A673 (cell line): ENCODE measurements at places on chromosomes 12 and 14. TPM values are rescaled to one million over a fixed set of nuclear protein-coding genes. Genes with fewer than 3 reads are reported as not detected.

GRCh38 chr12:89390802-89391673 is 38.7 kb upstream of the DUSP6 start:
- no peak for DNase-seq

- no peak for DNase-seq
Measured at GRCh38 chr14:61140872-61141271, 140.3 kb downstream of the TMEM30B start.

- DNase-seq, result no peak
Measured at GRCh38 chr12:131134523-131135310, 181.0 kb downstream of the ADGRD1 start.

DNA sequence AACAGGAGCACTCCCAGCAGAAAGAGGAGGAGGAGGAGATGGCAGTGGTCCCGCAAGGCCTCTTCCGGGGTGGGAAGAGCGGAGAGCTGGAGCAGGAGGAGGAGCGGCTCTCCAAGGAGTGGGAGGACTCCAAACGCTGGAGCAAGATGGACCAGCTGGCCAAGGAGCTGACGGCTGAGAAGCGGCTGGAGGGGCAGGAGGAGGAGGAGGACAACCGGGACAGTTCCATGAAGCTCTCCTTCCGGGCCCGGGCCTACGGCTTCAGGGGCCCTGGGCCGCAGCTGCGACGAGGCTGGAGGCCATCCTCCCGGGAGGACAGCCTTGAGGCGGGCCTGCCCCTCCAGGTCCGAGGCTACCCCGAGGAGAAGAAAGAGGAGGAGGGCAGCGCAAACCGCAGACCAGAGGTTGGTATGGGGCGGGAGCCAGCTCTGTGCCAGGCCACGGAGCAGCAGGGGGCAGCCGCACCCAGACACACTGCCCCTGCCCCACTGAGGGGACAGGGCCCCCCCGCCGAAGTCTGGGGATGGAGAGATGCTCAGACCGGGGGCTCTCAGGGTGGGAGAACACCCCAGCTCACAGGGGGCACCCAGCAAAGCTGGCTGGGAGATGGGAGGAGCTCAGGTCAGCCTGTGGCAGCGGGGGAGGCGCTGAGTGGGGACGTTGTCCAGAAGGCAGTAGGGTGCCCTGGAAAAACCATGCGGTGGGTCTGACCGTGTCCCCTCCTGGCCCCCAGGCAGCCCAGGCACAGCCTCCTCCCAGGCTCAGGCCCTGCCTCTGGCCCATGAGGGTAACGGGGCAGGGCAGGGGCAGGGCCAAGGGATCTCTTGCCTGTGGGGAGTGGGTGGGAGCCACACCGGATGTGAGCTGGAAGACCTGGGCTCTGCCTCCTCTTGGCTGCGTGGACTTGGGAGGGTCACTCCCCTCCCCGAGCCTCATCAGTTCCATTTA is 9.8 kb downstream of the CHGA start:
- DNase-seq, result no peak

GRCh38 chr12:51788876-51789275 is 59.6 kb downstream of the FIGNL2 start:
- DNase-seq, result no peak

GRCh38 chr12:59677857-59678256 is 82.0 kb downstream of the SLC16A7 start:
- DNase-seq, result no peak

DNA sequence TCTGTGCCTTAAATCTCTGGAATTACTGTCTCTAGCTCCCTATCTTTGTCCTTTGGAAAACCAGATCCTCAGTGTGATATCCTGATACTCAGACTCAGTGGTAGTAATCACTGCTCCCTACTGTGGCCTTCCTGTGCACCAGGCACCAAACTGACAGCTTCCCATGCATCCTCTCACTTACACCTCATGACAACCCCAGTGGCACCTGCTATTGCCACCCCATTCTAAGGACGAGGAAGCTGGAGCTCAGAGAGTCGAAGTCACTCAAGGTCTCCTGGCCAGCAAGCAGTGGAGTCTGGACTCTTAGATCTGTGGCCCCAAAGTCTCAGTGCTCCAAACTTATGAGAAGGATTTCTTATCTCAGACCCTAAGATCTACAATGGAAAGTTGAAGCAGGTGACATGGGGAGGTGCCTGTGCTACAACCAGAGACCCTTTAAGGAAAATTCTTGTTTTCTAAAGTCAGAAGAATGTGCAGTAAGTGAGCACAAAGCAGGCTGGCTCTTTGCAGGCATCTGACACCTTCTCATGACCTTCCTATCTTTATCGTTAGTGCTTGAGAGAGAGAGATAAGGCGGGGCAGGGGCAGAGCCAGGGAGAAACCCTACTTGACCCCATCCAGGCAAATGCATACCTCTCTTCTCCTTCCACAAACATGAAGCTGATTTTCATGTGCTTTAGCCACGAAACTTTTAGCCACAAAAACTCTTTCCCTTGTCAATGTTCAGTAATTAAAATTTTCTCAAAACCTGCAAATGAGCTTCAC is 47.1 kb downstream of the CCDC60 start:
- DNase-seq, result no peak

- DNase-seq, result peak; percentile 44
Measured at GRCh38 chr14:55274751-55275150, 3.5 kb downstream of the FBXO34 start.

DNA sequence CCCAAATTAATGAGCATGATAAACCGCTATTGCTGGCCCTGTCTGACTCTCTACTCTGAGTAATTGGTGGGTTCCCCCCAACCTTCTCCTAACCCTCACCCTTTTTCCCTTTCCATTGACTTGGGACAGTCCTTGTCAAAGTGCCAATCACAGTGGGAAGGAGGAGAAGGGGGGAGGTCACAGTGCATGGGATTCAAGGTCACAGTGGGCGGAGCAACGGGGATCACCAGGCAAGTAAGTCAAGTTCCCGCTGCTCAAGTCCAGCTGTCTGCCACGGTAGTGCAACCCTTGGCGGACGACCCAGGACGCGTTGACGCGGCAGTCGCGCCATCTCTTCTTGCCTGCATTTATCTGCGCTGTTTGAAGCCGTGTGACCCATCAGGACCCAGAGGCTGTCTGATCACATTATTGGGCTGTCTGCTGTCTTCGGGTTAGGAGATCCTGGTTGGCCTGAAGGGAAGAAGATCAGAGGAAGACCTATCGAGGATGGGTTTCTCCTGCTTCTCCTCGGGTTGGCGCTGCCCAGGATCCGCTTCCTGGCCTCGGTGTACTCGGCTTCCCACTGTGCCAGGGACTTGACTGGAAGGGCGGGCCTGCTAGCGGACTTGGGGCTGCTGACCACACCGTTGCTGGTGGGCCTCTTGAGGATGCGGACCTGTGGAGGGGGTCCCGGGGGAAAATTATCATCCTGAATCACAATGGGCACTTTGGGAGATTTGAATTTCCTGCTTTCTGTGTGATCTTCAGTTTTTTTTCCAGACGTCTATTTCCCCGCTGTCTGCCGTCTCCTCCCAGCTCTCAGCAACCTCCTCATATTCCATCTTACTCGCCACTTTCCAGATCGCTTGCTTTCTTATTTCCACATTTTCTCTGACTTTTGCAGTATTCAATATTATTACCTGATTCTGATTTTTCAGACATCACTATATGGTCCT is 3.1 kb upstream of the MDM2 start:
- no peak for DNase-seq

DNA sequence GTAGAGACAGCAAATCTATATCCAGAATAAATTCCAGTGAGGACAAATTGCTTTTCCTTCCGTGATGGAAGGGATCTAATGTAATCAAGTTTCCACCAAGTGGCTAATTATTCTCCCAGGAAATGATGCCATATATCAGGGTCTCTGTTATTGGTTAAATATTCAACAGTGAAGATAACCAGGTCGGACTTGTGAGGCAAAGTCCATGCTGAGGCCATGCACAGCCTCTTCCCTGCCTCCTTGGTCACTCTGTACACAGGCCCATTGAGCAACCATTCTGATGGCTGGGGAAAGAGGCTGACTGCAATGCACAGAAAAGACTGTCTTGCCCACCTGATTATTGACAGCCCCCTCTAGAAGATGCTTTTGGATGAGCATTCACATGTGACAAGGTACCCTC is 90.1 kb downstream of the TNFAIP2 start:
- DNase-seq, result no peak

GRCh38 chr14:74980731-74981461 is 21.8 kb upstream of the EIF2B2 start:
- peak; percentile 97 for DNase-seq

DNA sequence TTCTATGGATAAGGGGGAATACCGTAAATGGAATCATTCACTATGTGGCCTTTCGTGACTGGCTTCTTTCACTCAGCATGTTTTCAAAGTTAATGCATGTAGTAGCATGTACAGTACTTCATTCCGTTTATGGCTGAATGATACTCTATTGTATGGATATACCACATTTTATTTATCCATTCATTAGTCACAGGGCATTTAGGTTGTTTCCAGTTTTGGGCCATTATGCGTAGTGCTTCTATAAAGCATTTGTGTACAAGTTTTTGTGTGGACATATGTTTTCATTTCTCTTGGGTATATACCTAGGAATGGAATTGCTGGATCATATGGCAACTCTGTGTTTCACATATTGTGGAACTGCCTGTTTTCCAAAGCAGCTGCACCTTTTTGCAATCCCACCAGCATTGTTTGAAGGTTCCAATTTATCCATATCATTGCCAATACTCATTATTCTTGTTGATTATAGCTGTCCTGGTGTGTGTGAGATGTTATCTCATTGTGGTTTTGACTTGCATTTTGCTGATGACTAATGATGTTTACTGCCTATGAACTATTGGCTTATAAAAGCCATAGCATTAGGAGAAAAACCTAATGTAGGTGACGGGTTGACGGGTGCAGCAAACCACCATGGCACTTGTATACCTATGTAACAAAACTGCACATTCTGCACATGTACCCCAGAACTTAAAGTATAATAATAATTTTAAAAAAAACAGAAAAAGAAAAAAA is 45.5 kb downstream of the ATF7IP start:
- DNase-seq, result no peak

DNA sequence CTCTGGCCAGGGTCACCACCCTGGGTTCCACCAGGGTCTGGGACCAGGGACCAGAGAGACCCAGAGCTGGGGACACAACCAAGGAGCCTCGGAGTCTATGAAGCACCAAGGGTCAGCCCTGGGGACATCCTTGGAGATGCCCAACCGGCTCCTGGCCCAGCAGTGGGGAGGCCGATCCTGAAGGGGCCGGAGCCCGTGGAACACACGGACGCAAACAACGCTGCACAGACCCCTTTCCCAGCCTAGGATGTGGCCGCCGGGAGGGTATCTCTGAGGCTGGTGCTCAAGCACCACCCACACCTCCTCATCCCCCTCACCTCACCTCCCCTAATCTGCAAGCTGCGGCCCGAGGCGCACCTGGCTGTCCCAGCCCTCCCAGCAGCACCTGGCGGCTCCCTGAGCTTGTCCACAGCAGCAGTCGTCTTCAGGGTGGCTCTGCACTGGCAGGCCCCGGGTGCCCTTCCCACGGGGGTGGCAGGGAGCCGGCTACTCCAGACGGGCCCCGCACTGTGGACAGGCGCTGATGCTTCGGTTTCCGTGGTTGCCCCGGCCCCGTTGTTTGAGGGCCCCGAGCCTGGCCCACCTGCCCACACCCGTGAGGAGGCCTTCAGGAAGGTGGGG is 146.8 kb upstream of the C14orf180 start:
- no peak for DNase-seq

GRCh38 chr12:70989232-70989631 is 68.7 kb upstream of the PTPRR start:
- no peak for DNase-seq

DNA sequence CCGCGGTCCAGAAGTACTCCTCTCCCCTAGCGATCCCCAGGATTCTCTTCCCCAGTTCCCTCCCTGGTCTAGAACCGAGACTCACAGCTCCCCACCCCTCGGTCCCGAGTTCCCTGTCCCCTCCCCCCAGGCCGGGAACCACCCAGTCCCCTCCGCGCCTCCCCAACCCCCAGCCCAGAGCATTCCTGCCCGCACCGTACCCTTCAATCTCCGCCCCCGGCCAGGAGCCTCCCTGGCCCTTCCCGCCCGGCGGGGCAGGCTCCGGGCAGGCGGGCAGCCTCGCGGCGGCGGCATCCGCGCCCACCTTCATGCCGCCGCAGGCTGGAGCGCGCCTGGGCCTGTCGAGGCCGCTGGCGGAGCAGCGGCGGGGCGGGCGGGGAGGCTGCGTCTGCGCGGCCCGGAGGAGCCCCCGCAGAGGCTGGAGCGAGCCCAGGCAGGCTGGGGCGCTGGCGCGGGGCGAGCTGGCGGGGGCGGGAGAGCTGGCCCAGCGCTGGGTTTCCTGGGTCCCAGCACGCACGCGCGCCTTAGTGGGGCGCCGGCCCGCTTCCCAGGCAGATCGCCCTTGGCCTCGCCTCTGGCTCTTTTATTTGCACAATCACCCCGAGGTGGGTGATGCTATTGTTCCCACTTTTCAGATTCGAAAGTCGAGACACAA is 22.2 kb upstream of the GPR132 start:
- DNase-seq, result peak; percentile 53

DNA sequence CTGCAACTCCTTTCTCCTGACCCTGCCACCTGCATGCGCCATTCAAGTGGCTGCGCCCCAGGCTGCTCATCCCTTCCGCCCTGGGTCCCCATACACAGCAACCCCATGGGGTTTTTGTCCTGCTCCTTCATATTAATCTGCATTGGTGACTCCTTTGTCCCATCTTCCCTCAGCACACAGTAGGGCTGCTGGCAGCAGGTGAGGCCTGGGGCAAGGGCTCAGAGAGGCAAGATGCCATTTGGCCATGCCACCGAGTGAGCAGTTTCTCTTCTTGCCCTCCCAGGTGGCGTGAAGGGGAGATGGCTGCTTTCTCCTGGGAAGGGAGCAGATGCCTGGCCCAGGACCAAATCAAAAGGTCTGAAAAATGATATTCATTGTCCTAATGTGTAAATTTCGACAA is 9.1 kb downstream of the RTL1 start:
- no peak for DNase-seq

DNA sequence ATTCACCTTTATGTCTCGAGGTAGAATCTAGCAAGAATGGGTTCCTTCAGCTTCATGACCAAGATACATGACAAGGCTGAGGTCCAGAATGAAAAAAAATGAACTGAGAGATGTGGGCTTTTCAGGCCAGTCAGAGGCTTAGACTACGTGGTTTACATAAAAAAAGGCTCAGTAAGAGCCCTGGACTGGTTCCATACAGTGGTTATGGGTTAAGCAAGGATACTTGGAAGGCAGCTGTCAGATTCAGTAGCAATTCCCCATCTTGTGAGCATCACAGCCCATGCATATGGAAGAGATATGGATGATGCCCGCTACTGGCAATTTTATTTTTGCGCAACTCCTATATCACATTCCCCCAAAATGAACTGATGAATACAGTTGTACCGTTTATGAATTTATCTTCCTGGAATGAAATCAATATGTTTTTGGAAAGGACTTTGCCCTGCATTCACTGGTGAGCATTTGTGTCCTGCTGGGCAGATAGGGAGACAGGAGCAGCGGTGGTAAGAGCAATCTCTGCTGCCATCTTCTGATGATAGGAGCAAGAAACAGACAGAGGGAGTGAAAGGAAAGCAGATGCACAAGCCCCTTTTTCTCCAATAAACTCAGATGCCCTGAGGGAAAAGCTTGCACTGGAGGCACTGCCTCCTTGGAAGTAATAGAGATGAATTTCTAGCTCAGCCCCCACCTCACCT is 280.4 kb downstream of the GALC start:
- DNase-seq, result peak; percentile 24

- DNase-seq, result no peak
Measured at GRCh38 chr14:36221112-36221511, 44.6 kb upstream of the PTCSC3 start.

BICDL1 gene
- 1.0 and 2.4 TPM in 2 replicates for total RNA-seq

LMO3 gene
- 36.2 and 37.6 TPM in 2 replicates for total RNA-seq

SYNDIG1L gene
- total RNA-seq, result not detected in 2 replicates

CLEC14A gene
- not detected in 2 replicates for total RNA-seq

TAS2R46 gene
- total RNA-seq, result 2.2 and 3.1 TPM in 2 replicates

BATF gene
- not detected in 2 replicates for total RNA-seq

IL26 gene
- total RNA-seq, result not detected in 2 replicates

CDK4 gene
- total RNA-seq, result 216 and 247 TPM in 2 replicates
